ENCODE measurements at places on chromosomes 12 and 14.
A peak's percentile ranks its signal among the peaks of the same experiment; 100 is the strongest.

- peak; percentile 52 for DNase-seq
Observed at GRCh38 chr14:74608959-74609611, 3.0 kb downstream of the LTBP2 start.

DNA sequence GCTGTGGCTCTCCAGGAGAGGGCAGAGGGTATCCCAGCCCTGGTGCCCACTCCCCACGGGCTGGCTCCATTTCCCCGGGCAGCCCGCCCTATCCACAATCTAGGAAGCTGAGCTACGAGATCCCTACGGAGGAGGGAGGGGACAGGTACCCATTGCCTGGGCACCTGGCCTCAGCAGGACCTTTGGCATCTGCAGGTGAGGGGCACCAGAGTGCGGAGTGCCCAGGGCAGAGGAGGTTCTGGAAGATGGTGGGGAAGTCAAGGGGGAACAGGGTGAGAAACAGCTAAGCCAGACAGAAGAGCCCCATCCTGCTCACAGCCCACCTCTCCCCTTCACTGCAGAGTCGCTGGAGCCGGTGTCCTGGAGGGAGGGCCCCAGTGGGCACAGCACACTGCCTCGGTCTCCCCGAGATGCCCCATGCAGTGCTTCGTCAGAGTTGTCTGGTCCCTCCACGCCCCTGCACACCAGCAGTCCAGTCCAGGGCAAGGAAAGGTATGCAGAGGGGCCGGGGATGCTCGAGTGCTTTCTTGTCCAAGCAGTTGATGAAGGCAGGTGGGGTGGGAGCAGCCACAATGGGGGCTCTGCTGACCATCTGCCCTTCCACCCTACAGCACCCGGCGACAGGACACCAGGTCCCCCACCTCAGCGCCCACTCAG is 10.3 kb downstream of the TNS2 start:
- DNase-seq: no peak

GRCh38 chr12:2974560-2974971 is 15.4 kb downstream of the TEAD4 start:
- no peak for DNase-seq

- no peak for DNase-seq
Observed at GRCh38 chr14:61535032-61535431, 160.3 kb upstream of the HIF1A start.

DNA sequence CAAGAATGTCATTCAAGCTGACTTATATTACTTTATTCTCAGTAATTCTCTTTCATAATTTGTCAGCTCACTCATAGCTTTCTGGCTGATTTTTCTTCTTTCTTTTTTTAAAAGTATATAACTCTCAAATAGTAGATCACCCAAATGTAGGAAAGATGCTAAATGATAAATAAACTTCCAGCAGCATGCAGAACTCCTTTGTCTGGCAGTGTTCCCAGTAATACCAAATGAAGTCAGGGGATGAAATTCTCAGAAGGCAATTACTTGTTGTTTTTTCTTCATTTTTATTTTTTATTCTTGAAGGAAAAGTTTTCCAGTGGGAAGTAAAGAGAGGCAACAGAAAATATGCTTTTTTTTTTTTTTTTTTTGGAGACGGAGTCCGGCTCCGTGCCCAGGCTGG is 133.3 kb upstream of the SLCO1C1 start:
- DNase-seq: no peak

GRCh38 chr12:106234449-106234848 is 13.4 kb downstream of the CKAP4 start:
- no peak for DNase-seq

DNA sequence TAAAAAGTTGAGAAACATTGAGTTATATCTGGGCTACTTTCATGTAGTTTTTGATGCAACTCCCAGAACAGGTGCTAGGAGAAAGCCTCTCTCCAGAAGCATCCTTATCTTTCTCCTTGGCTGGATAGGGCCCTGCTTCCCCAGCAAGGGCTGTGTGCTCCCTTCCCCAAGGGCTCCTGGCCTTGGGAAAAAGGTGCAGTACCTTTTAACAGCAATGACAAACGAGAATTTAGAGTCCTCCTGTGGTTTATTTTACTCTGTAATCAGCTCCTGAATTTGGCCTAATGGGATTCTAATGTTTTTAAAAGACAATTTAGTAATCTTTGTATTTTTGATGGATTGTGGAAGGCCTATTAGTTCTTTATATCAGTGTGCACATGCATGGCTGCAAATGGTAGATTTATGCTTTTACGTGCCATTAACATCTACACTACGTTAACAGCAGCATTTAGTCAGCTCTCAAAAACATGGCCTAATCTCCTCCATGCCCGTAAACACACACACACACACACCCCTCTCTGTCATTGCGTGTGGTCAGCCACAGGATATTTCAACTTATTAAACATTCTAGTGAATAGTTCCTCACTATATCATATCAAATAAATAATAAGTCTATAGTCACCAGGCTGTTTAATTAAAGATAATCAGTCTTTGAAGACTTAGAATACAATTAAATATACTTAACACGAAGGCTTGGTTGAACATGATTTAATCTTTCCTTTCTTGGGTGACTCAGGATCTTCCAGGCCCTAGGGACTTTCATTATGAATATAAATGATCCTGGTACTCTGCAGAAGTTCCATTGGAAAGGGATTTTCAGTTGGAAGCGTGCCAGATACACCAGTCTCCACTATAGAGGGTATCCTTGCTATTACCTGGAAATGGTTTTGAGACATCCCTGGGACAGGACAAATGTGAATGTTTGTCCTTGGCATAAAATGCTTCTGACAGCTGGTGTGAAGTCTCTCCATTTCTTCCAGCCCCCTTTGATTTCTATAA is 181.4 kb upstream of the PWP1 start:
- DNase-seq: no peak

DNA sequence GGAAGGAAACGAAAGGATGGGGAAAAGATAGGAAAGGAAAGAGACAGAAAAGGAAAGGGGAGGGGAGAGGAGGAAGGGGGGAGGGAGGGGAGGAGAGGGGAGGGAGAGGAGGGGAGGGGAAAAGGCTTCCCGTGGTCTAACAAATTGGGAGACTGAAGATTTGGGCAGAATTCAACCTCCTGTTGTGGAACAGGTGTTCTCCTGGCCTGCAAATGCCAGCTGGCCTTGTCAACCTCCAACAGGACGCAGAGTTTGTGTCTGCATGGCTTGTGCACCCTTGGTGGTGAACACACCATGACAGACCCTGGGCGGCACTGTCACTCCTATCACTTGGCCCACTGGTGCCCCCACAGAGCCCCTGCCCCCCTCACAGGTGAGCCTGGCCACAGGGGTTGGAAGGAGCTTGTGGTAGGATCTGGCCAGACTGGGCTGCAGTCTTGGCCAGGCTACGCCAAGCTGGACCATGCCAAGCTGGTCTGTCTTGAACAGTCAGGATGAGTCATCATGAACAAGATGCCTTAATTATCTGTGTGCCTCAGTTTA is 321.6 kb downstream of the BCL11B start:
- no peak for DNase-seq

DNA sequence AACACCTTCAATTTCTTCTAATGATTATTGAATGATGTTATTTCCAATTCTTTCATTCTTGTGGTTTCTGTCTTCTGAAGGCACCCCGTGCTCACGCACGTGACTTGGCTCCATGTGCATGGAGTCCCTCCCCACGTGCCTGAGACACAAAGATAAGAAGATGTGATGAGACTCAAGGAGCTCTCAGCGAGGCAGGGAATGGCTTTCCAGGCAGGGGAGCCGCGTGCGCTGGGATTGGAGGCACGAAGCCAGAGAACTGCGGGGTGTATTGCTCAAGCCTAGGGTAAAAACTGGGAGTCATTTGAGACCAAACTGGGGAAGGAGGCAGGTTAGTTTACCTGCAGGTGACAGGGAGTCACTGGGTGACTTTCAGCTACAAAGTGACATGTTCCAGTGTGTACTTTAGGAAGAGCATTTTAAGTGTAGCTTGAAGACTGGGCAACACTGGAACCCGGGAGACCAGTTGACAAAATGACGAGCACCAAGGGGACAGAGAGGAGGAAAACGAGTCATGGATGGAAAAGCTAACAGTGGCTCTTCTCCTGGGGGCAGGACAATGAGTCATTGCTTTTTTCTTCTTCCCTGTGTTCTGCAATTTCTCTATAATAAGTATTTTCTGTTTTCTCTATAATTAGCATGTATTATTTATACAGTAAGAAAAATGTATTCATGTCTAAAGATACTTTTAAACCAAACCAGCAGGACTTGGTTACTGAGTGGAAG is 311.7 kb upstream of the FKBP4 start:
- DNase-seq: no peak

GRCh38 chr14:59925797-59926196 is 5.9 kb downstream of the LRRC9 start:
- no peak for DNase-seq

DNA sequence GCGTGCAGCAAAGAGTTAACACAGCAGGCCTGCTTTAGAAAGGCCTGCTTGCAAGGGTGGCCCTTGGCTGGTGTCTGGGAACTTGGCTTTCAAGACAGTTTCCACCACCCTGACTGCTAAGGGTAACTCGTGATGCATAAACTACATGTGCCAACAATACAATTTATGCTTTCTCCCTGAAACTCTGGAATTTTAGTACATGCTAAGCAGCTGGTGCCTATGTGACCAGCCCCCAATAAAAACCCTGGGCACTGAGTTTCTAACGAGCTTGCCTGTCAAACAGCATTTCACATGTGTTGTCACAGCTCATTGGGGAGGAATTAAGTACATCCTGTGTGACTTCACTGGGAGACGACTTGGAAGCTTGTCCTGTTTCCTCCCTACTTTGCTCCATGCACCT is 133.1 kb downstream of the SLC5A8 start:
- DNase-seq: no peak

Data from GM12892 (cell line).